NCI-H2107 (cell line): ENCODE measurements at places on chromosomes 7 and 10.

DNA sequence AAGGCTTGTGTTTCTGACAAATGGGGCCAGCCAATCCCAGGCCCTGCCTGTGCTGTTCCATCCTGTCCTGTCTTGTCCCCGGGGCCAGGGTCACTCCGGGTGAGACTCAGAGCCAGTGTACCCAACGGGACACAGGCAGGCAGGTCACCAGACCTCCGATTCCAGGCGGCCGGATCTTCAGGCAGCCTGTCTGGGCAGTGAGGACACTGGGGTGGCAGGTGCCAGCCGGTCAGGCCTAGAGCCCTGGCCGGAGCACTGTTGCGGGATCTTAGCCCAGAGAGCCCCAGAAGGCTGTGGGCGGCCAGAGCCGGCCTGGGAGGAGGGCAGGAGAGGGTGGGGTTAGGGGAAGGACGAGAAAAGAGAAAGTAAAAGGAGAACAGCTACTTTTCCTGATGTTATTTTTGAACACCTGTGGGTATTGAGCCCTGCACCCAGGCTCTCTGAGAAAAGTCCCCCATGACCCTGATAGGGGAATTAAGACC is 134.3 kb upstream of the TNRC18 start:
- DNase-seq, result no peak

- no peak for DNase-seq
Measured at GRCh38 chr7:138285129-138285528, 174.9 kb upstream of the TRIM24 start.

DNA sequence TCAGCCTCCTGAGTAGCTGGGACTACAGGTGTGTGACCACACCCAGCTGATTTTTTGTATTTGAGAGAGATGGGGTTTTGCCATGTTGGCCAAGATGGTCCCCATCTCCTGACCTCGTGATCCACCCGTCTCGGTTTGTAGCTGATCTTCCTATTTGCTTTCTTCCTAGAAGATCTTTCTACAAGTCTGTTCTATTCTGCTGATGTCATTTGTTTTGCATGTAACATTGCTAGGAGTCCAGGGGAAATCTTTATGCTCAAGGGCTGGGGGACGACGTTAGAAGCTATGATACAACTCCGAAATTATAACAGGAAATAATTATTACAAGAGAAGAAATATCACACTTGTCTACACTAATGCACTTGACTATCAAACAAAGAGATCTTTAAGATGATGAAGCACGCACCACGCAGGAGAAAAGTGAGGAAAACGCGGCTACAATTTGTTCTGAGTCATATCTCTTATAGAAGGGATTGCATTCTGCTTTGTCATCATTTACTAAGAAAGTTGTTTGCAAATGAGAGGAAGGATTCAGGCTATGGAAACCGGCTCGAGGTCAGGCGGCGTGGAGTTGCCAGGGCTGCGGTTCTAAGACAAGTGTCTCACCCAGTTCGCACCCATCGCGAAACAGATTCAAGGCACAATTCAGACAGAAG is 103.0 kb upstream of the CARD11 start:
- DNase-seq, result no peak

GRCh38 chr10:18955061-18955460 is 93.5 kb upstream of the MALRD1 start:
- no peak for DNase-seq

DNA sequence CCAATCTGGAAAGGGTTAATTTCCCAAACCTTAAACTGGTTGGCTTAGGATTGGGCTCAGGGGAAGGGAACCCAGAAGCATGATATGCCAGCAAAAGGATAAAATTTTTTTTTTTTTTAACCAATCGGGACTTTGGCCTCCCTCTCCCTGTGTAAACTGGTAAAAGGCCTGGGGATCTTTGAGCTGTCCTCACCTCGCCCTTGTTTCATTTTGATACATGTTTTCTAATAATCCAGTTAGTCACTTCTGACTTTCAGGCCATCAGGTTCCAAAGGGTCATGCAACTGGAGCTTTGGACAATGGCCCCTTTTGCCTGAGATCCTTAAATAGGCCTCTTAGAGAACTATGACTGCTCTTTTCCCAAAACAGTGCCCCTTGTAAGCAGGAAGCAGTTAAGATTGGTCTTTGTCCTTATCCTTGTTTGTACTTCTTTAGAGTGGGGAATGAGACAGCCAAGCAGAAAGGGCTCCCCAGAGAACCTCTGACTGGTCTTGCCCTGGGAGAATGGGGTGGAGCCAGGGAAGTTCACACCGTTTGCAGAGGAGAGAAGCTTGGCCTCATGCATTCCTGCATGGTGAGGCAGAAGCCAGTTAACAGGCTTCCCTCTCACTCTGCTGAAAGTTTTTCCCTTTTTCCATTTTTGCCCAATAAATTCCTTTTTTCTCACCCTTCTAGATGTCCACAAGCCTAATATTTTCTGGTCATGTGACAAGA is 424.2 kb upstream of the CNTNAP2 start:
- no peak for DNase-seq

- no peak for DNase-seq
Measured at GRCh38 chr10:74921744-74922143, 95.3 kb downstream of the KAT6B start.

GRCh38 chr7:37826825-37827224 is 21.6 kb upstream of the NME8 start:
- DNase-seq, result no peak

- DNase-seq, result no peak
Measured at GRCh38 chr10:29621161-29621560, 13.6 kb downstream of the SVIL start.

DNA sequence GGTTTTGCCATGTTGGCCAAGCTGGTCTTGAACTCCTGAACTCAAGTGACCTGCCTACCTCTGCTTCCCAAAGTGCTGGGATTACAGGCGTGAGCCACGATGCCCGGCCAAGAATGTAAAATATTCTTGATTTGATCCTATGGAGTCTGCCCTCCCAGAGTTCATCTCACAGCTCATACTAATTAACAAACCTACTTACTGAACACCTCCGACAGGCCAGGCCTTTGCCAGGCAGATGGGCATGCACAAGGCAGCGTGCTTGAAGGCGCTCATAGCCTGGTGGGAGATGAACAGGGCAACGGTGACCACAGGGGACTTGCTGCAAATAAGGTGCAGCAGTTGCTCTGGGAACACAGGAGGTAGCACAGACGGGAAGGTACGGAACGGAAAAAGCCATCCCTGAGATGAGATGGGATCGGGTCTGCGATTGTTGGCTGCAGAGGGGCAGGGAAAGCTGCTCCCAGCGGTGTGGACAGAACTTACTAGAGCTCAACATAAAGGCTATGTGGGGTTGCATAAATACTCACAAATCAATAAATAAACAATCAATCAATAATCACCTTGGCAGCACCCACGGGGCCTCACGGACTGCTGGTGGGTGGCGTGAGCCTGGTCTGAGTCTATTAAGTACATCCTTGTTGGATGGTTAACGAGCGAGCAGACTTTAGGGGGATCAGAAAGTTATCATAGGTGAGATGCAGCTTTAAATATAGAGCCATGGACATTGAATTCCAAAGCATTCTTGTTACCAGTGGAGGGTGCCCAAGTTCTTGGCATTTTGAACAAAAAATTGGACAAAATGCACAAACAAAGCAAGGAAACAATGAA is 4.7 kb downstream of the ACBD7 start:
- no peak for DNase-seq

- DNase-seq, result no peak
Measured at GRCh38 chr10:88347597-88348304, 235.4 kb downstream of the RNLS start.

DNA sequence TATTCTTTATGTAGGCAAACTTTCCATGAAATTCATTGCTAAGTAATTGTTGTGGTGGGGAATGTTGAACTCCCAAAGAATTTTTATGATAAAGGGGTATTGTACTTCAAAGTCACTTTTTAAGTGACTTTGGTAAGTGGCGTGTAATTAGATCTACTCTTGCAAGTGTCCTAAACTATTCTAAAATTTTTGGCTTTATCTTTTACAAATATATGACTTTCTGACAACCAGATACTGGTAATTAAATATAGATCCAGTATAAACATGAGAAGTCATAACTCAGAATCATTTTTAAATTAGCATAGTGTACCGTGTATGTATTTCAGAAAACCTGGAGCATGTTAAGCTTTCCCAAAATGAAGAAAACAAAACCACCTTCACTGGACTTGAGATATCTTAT is 84.7 kb upstream of the HGF start:
- DNase-seq, result no peak
